ENCODE measurements at places on chromosomes 11 and 22.

DNA sequence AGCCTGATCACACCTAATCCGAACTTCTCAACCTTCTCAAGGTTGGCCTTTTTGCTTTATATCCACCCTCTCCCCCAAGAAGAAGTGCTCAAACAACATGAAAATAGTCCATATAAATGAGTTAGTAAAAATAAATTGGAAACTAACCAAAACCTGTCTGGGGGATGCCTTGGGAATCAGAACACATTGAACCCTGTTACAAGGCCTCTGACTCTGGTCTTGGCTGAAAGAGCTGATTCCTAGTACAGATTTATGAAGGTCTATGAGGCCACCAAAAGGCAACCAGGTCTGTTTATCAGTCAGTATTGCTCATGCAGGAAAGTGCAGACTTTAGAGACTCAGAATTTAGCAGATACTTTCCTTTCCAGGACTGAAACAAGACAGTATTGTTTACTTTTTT, 49.7 kb downstream of the NRXN2 start:
- no peak for DNase-seq

DNA sequence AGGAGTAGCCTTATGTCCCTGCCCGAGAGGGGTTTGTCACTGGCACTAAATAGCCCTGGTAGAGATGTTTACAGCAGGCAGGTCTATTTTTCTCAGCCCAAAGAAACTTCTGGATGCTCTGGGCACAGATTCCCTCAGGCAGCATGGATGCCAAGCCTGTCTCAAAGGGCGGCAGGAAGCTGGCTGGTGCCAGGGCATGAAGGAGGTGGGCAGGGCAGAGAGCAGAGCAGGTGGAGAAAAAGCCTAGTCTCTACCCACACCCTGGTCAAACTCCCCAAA, 4.1 kb upstream of the GAS2L1 start:
- DNase-seq = no peak

DNA sequence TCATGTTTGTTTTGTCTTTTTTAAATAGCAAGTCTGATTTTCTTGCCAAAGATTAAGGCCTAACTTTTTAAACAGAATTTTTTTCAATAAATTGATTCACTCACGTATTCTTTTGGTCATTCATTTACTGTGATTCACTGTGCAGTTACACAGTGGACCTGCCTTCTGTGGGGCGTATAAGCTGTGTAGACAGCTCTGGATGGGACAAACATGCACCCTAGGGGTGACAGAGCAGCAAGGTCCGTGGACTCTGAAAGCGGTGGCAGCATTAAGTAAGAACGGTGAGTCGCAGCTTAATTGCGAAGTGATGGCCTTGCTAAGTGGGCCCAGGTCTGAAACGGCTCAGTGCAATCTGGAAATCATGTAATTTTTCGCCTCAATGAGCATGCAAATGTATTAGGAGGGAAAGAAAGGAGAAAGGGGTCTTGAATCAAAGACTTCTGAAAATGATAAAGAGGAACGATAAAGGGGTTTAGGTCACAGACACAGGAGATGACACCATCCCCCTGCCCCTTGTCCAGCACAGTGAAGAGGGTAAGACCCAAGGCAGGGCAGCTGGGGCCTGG, 113.1 kb downstream of the SPATA19 start:
- DNase-seq = no peak

- no peak for DNase-seq
Measured at GRCh38 chr11:70128435-70128906, 50.4 kb downstream of the ANO1 start.

GRCh38 chr22:36327922-36328551, 59.7 kb downstream of the MYH9 start:
- DNase-seq = no peak

- DNase-seq = no peak
Measured at GRCh38 chr11:14784230-14784629, 107.8 kb downstream of the CYP2R1 start.

- no peak for DNase-seq
Measured at GRCh38 chr11:73323464-73323863, 15.4 kb downstream of the ARHGEF17 start.

- DNase-seq = no peak
Measured at GRCh38 chr22:31954535-31955523, 10.5 kb downstream of the YWHAH start.

DNA sequence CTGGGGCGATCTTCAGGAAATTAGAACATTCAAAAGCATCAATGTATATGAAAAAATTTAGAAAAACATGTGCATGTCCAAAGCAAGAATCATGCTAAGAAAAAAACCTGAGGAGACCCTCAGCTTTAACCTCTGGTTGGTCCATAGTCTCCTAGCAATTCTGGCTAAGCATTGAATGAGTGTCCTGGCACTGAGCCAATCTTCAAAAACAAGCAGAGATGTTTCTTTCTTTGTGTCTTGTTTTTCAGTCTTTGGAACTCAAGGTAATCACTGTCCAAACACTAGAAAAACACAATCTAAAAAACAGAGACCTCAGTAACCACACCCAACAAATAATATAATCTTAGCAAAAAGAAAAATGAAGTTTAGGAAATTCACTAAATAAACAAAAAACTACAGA, 205.4 kb upstream of the CARD18 start:
- no peak for DNase-seq

GRCh38 chr11:111378861-111379601, at the start of gene POU2AF1:
POU2AF1 (minus strand) TSS chr11:111379275; CDS start chr11:111379177, 98 bp downstream.
- no peak for DNase-seq

DNA sequence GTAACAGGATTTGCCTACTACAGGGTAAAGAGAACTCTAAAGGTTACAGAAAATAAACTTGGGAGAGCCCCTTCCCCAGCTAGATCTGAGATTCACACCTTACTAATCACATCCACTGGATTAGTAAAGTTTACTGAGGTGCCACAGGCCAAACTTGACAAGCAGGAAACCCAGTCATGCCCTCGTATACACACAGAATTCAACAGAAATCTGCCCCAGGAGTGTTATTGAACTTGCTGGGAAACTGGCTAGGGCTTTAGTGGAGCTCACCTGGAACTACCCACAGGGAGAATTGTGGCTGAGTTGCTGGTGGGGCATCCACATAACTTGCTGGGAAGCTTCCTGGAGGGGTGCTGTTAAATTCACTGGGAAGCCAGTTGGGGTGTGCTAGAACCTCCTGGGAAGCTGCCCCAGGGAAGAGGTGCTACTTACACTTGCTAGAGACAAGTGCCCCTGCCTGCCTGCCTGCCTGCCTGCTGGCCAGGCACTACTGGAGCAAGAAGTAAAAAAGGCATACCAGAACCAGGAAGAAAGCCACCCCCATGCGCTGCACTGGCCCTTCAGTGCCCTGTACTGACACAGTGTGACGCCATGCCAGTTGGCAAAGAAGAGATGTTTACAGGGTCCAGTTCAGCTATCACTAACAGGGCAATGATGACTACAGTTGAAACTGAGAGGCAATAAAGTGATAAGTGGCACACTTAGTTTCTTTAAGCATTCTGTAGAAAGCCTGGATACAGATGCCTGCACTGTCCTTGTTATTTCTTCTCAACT, 106.5 kb downstream of the ALX4 start:
- DNase-seq = no peak

- DNase-seq = no peak
Measured at GRCh38 chr11:1623716-1624115, 1.8 kb upstream of the KRTAP5-4 start.

DNA sequence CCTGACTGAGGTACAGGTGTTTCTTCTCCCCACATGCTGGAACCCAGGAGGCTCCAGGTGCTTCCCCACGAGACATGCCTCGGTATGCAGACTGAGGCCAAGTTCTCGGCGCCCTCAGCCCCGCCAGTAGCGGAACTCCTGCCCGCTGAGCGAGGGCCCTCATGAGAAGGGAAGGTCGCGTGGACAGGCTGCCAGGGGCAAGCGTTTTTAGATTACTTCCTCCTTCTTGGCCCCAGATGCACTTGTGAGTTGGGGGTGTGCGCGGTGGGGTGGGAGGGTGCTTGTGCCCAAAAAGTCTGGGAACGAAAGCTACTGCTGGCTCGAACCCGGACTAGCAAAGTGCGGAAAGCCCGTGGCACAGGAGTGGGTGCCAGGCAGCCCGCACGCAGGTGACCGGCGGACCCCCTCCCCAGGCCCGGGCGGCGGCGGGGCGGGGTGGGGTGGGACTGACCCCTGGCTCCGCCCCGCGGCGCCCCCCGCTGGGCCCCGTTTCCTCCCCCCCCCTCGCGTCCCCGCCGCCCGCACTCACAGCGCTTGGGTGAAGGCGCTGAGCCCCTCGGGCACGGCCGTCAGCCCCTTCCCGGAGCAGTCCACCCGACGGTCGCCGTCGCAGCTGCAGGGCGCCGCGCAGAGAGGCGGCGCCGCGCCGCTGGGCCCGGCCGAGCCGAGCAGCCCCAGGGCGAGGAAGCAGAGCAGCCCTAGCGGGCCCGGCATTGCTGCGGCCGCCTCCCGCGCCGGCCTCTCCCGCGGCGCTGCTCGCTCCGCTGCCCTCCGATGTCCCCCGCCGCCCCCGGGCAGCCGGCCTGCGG, 797 bp downstream of the LGR4 start:
- DNase-seq = no peak

DNA sequence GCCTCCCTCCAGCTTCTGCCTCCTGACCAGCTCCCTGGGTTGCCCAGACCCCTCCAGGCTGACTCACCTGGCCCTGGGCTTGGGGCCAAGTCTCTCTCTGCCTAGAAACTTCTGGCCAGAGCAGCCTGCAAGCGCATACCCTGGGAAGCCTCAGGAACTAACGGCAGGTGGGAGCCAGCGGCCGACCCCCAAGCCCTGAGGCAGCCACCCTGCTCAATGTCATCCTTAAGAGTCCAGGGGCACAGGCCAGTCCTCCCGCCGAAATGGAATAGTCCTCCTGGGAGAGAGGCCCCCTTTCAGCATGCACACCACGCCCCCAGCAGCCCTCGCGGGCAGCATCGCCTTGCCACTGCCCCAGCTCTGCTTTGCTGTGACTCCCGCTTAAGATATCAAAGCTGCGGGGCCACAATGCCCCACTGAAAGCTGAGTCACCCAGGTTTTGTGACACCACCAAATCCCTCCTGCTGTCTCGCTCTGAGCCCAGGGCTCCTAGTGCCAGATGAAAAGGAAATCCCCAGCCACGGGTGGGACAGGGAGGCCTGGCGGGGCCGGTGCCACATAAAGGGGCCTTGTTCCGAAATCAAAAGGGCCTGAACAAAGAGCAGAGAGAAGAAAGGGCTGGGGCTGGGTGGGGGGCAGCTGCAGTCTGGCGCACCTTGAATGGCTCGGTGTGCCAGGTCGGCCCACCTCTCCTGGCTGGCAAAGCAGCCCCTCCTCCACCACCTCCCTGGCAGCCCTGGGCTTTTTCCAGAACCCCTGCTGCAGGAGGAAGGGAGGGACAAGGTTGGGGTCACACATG, 21.4 kb upstream of the FGF3 start:
- no peak for DNase-seq

GRCh38 chr22:27719036-27719347, 82.6 kb downstream of the MN1 start:
- DNase-seq = no peak

DNA sequence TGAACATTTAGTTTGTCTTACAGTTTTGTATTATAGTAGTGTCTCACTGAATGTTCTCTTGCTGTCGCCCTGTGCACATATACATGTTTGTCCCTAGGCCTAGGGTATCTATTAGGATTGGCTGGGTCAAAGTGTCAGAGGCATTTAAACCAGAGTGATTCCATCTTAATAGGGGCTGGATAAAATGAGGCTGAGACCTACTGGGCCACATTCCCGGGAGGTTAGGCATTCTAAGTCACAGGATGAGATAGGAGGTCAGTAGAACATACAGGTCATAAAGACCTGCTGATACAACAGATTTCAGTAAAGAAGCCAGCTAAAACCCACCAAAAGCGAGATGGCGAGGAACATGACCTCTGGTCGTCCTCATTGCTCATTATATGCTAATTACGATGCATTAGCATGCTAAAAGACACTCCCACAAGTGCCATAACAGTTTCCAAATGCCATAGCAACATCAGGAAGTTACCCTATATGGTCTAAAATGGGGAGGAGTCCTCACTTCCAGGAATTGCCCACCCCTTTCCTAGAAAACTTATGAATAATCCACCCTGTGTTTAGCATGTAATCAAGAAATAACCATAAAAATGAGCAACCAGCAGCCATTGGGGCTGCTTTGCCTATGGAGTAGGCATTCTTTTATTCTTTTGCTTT, 82.6 kb downstream of the LDLRAD3 start:
- DNase-seq = no peak

- no peak for DNase-seq
Measured at GRCh38 chr11:87779276-87780067, 395.8 kb downstream of the RAB38 start.

DNA sequence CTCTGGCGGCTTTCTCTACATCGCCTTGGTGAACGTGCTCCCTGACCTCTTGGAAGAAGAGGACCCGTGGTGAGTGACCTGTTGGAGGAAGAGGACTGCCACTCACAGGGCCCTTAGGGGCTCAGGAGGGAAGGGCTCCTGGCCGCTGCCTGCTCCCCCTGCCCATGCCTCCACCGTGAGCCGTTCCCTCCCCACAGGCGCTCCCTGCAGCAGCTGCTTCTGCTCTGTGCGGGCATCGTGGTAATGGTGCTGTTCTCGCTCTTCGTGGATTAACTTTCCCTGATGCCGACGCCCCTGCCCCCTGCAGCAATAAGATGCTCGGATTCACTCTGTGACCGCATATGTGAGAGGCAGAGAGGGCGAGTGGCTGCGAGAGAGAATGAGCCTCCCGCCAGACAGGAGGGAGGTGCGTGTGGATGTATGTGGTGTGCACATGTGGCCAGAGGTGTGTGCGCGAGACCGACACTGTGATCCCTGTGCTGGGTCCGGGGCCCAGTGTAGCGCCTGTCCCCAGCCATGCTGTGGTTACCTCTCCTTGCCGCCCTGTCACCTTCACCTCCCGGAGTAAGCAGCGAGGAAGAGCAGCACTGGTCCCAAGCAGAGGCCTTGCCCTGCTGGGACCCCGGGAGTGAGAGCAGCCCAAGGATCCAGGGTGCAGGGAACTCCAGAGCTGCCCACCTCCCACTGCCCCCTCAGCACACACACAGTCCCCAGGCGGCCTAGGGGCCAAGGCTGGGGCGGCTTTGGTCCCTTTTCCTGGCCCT, 6.9 kb downstream of the SLC39A13 start:
- no peak for DNase-seq

All from NCI-H1436 treated with DMSO at 0.1 percent for 48 hours (cell line).